ENCODE measurements at places on chromosomes 4 and X.
A peak's percentile ranks its signal among the peaks of the same experiment; 100 is the strongest.

DNA sequence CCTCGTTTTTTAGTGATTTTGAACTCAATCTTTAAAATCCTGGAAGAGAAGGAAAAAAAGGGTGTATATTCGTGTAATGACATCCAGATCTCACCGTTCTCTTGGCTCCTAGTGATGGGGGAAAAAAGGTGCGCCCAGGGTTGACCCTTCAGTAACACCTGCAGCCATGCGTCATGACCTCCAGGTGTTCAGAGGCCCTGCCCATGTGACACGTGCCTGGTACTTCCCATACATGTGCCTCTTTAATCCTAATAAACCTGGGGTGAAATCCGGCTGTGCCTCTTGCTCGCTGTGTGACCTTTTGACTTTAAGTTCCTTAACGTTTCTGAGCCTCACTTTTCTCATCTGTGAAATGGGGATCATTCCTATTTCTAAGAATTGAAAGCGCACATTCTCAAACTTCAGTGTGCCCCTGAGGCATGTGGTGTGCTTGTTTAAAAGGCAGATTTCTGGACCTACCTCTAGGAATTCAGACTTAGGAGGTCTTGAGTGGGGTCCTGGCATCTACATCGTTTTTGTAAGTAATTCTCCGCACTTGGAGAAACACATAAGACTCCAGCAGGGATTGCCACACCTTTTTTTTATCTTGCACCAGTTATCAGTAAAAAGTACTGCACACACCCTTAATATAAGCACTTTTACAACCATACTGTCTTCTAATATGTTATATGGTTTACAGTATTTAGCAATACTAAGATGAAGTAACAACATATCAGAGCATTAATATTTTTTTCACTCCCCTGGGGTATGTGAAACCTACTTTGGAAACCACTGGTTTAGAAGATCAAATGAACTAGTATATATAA, 90.1 kb downstream of the RELL1 start:
- no peak for DNase-seq

DNA sequence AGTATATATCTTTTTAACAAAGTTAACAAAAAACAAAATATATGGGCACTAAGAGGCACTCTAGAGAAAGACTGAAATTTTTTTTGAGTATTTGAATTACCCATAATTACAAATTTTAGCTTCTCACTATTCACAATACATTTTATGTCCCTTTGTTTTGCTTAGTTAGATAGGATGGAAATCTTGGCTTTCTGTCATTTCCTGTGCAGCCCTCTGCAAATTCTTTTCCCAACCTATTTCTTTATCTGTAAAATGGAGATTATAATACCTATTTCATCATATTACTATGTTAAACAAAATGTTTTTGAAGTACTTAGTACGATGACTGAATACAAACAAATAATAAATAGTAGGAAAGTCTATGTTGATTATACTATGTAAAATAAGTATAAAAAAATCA, 710.0 kb downstream of the CCSER1 start:
- no peak for DNase-seq

DNA sequence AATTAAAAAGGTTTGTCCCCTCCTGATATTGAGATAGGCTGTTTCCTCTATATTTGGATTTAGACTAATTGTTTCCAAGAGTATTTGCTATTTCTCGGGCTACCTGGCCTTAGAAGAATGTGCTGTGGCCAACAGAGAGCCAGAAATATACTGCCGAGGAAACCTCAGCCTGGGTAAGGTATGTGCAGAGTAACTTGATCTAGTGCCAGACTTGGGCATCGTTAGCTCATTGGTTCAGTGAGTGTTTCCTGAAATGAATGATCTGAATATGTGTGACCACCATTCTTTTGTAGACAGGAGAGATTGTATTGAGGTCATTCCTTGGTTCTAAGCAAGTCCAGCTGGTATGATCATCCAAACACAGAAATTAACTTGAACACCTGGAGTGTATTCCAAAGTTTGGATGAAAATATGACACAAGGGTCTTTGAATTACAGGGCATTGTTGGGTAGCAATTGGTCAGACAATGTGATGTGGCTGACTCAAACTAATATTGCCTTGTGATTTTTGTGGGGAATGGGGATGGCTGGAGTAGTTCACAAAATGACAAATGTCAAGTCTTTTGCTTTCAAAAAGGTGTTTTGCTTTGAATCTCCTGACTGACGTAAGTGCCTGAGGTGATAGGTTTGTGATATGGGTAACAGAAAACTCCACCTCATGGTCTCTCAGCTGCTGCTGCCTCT, 100.2 kb upstream of the CXCL13 start:
- DNase-seq, result no peak

DNA sequence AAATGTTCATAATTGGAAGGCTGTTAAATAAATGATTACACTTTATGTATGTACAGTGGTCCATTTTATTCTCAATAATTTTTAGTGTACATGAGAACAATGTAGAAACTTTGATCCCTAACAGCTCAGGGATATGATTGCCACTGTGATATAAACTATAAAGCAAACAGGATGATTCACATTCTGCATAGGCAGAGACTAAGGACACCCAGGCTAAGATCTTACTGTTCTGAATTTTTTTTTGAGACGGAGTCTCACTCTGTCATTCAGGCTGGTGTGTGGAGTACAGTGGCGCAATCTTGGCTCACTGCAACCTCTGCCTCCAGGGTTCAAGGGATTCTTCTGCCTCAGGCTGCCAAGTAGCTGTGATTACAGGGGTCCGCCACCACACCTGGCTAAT, 186.6 kb downstream of the PDGFC start:
- DNase-seq, result no peak

DNA sequence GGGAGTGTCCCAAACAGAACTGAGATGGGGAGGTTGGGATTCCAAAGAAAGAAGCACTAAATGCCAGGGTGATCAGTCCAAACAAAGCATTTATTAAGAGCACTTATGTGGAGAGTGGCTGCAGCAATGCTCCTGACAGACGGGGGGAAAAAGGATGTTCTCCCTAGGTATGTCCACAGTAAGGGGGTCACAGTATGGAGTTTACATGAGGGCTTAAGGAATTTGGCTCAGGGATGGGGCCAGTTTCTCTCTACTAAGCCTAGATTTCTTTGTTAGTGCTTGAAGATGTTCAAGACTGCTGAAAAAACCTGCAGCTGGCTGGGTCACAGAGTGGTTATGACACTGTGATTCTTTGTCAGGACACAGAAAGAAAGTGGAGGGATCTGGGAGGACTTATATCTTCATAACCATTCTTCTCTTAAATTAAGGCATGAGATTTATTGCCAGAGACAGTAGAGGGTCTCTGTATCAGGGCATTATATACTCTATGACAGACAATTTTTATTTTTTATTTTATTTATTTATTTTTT, 1468.0 kb downstream of the C4orf33 start:
- no peak for DNase-seq

- no peak for DNase-seq
Observed at GRCh38 chr4:101018836-101019235, 328.5 kb downstream of the PPP3CA start.

- peak; percentile 39 for DNase-seq
Observed at GRCh38 chrX:68307769-68308168, 125.5 kb downstream of the OPHN1 start.

- peak; percentile 3 for DNase-seq
Observed at GRCh38 chrX:130109429-130110378, 593 bp downstream of the ELF4 start.

DNA sequence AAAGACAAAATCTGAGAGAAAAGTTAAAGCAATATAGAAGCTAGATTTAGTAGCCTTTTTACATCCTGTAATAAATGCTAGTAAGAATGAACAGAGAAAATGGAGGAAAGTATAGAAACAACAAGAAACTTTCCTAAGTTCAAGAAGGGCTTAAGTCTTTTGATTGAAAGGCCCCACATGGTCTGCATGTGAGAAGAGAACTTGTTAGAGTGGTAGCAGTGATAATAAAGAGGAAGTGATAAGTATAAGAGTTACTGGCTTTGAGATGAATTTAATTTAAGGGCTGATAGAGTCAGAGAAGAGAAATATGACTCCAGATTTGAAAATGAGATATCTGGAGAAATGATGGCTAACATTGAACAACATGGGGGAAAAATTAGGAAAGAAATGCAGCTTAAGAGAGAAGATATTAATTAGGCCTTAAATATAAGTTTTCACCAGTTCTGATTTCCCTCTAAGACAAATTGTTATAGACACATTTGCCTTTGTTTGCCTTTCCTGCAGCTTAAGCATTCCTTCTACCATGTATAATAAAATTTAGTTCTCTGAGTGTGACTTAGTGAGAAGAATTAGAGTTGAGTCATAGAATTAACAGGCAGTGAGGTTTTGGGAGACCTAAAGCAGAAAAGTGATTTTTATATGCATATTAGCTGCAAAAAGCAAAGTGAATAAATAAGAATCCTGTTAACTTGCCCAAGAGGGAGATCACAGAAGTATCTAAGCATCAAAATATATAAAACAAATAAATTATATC, 18.4 kb downstream of the ZFX start:
- DNase-seq, result no peak

DNA sequence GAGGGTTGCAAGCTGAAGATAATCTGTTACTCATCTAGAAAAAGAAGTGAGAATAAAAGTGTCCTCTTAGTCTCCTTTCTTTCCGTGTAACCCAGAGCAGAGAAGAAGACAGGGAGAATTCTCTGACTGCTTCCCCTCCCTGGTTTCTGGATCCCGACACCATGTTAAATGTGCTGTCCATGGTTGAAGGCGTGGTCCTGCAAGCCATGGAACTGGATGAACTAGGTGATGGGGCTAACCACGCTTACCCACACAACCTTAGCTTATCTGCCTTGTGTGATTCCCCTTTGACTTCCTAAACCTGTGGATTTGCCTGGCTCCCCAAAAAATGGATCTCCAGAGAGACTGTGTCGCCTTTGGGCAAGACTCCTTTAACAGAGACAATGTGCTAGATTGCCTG, 907.6 kb downstream of the FSTL5 start:
- DNase-seq, result no peak

DNA sequence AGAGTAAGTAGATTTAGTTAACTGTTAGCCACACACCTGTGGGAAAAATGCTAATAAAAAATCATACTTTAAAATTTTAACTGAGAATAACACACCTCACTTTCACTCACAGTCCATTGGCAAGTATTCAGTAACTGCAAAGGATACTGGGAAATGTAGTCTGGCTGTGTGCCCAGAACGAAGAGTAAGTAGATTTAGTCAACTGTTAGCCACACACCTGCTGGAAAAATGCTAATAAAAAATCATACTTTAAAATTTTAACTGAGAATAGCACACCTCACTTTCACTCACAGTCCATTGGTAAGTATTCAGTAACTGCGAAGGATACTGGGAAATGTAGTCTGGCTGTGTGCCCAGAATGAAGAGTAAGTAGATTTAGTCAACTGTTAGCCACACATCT, 178.4 kb upstream of the NWD2 start:
- DNase-seq, result no peak

GRCh38 chr4:25172961-25173915, 13.0 kb upstream of the SEPSECS start:
- DNase-seq, result peak; percentile 78

DNA sequence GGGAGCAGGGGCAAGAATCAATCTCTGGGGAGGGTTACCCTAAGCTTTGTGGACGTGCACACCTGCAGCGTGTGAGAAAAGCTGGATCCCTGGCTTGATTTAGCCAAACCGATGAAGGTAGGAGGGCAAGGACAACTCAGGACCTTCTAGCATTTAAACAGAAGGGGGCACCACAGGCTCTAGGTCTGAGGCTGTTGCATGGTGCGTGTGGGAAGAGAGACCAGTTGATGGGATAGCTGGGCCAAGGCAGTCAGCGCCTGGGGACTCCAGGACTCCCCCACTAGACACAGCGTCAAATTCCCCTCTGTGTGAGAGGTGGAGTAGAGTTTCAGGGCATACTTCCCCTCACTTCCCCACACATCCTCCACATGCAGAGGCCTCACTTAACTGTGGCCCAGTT, 4.3 kb downstream of the GABRQ start:
- DNase-seq, result no peak

DNA sequence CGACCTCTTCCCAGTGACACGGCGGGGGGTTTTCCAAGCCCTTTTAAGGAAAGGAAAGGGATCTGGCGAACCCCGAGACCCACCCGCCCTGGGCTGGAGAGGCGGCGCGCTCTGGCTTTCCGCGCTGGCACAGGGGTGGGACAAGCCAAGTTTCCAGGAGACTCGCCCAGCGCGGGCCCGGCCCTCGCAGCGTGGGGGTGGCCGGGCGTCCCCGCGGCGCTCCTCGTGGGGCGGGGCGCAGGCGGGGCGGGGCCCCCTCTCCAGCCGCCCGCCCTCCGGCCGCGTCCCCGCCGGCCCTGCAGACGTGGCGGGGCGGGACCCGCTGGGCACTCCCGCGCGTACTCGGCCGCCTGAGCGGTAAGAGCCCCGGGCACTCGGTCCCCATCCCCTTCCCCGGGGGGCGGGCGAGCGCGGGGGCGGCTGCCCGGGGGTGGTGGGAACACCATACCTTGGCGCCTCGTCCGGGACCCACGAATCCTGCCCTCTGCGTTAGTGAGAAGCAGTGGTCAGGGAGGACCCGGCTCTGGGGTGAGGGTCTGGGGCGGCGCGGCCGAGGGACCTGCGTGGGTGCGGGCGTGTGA, at the start of gene FAM114A1:
Gene FAM114A1, plus strand, starts transcription at position 329 of the 581 bp plus-strand sequence. CDS start 10,273 bp downstream, outside the sequence.
- peak; percentile 97 for DNase-seq

- no peak for DNase-seq
Observed at GRCh38 chr4:152038238-152038637, 277.4 kb upstream of the GATB start.

DNA sequence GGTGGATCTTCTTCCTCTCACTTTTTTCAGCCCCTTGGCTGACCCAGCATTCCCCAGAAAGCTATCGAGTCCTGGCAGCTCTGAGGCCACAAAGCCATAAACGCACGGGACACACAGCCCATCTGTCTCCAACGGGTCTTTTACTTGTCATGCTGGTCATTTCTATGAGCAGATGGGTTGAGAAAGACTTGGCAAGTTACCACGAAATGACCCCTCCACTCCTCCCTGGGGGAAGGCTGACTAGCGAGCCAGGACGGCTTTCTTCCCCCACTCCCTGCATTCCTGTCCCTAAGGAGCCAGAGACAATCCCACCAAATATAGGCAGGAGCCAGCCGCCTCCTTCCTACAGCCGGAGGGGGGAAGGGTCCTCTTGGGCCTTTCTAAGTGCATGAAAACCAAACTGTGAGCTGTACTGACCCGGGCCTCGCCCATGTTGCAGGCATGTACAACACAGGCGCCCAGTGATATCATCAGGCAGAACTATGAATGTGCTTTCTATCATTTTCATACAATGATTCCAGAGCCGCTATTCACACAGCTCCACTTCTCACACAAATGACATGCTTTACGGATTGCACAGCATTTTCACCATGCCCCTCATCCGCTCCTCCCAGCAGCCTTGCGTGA, 28.6 kb downstream of the AFAP1 start:
- no peak for DNase-seq

GRCh38 chr4:151038452-151039157, 23.5 kb upstream of the LRBA start:
- no peak for DNase-seq

DNA sequence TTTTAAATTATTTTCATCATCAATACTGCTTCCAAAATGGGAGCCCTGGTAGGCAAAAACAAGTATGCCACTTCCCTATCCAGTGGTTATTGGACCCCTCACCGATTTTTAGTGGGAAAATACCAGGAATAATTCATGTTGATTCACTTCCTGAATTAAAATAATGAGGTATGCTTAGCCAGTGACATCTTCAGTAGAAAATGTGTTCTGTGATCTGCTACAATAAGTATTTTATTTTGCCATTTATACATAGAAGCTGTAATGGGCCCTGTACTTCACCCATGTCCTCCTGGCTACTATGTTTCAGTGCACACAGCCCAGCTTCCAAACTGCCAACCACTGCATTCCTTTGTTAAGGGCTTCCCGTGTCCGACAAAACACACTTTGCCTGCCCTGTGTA, 41.0 kb upstream of the KLHL34 start:
- DNase-seq, result no peak

Data from urothelium cell line (cell line).